ENCODE measurements at places on chromosomes 6 and 20.

- DNase-seq: no peak
These were observed 28.4 kb downstream of the SYNJ2 start for GRCh38 chr6:158009935-158010585.

GRCh38 chr6:2872423-2873358 lies 30.4 kb downstream of the SERPINB9 start:
- no peak for DNase-seq

GRCh38 chr6:146670161-146670560 lies 71.4 kb downstream of the ADGB start:
- DNase-seq: no peak

DNA sequence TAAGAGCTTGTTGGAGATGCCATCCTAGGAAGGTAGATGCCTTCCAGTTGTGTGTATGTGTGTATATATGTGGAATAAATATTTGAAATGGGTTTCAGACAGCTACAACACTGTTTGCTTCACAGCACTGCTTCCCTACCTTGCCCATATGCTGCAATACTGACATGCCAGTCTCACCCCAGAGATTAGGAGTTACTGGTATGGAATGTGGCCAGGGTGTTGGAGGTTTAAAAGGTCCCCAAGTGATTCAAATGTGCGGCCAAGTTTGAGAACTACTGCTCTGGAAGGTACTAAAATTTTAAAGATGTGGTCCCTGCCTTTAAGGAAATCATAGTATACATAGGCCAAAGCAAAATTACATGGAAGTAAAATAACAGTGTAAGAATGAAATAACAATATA lies 39.5 kb downstream of the BCKDHB start:
- DNase-seq: no peak

DNA sequence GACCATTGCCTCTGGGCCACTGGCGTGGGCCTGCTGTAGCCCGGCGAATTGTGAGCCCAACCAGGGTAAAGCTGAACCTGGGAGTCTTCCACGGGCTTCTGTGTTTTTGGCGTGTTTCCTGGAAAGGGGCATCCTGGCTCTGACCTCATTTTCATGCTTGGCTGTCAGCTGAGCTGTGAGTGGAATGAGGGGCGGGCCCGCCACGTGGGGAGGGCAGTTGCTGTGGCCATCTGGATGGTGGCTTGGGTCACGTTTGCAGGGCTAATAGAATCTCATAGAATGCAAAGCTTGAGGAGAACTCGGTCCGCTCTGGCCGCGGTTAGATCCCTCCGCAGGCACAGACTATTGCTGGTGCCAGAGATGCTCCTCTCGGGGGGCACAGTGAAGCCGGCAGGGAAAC lies 263.0 kb downstream of the SMOC2 start:
- no peak for DNase-seq

DNA sequence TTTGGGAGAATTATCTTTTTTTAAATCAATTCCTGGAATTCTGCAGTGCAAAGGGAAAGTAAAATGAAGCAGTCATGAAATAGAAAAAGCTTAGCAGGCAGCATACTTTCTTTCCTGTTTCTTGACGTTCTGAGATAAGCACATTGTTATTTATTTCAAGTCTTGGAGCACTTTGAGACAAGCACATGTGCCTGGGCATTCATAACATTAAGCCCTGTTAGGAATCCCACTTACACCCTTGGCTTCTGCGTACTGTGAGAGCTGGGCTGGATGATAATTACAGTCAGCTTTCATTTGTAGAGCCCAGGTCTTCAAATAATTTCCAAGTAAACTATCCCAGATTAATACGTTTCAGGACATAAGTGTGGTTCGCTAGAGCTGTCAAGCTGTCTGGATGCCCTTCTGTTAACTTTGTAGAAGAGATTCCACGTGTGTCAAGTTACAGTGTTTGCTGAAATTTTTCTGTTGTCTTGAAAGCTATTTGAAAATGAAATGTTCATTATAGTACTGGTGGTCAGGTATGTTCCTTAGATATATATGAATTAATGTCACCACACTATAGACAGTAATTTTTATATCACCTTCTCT lies 8.9 kb downstream of the FARS2 start:
- DNase-seq: no peak

GRCh38 chr6:159919011-159919511 lies 28.3 kb downstream of the MAS1 start:
- no peak for DNase-seq
